ENCODE measurements at places on chromosomes 7 and 10.

GRCh38 chr7:159078193-159078910 lies 66.3 kb downstream of the VIPR2 start:
- DNase-seq, result no peak

- peak; percentile 85 for DNase-seq
Observed at GRCh38 chr10:110664483-110665420, 20.6 kb downstream of the RBM20 start.

DNA sequence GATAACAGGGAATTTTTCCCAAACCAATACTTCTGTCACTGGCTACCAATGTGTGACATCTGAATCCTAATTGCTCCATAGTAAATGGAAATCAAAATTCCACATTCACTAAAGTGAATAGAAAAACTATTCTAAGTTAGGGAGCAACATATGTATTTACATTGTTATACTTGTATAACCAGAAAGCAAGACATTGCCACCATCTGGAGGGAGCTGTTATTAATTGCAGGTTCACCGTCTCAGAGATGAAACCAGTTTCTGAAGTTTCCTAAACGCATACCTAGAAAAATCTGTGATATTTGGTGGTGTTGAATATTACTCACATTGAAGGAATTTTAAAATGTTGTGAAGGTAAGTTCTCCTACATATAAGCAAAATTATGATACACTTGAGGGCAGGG lies 390.1 kb downstream of the NXPH1 start:
- no peak for DNase-seq

- no peak for DNase-seq
Observed at GRCh38 chr10:88281592-88282347, 301.3 kb downstream of the RNLS start.

DNA sequence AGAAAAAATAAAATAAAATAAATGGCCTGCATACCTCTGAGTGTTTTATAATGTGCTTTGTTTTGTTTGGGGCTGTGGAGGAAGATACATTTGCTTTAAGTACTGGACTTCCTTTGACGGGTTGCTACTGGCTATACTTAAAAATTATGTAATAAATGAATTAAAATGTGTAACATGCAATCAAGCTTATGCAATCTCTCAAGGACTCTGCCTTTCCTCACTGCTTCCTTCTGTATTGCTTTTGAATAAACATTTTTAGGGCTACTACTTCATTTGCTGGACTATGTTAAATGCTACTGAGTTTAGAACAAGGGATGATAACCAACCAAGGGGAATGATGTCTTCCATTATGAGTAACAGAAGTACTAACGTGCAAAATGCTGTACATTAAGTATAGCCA lies 91.6 kb downstream of the ETV1 start:
- DNase-seq, result no peak

GRCh38 chr7:149285603-149286002 lies 23.6 kb downstream of the ZNF783 start:
- no peak for DNase-seq

DNA sequence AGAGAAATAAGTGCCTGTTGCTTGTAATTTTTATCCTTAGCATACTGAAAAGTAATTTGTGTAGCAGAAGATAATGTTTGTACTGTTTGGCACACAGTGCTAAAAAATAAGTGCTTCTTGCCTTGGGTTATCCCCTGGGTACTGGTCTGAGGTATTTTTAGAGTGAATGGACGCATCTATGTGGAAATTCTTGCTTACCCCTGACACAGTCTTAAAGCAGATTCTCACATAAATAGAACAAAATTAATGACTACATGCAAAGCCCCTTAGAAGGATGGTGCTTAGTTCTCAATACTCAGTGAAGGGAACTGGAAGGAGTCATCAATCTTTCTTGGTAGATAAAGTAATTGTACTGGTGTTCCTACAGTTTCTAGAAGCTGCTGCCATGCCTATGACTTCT lies 548.6 kb downstream of the ARL4A start:
- no peak for DNase-seq

DNA sequence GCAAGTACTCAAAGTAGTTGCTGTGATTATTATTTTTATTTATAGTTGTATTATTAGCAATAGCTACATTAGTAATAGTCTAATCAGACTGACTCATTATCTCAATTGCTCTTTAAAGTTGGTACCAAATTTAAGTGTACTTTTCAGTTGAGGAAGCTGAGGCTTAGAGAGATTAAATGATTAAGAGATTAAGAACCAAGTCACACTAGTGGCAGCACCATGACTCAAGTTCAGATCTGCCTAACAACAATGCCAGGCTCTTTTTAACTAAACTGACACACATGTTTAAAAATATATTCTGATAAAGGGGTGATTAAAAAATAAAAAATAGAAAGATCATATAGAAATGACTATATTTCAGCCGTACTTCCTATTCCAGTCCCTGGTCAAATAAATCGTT lies 42.0 kb downstream of the FZD1 start:
- DNase-seq, result no peak

GRCh38 chr10:80581469-80581835 lies 43.8 kb downstream of the SH2D4B start:
- DNase-seq, result no peak

- no peak for DNase-seq
Observed at GRCh38 chr10:120514035-120514620, 57.1 kb downstream of the PLPP4 start.

- DNase-seq, result no peak
Observed at GRCh38 chr10:127151541-127151940, 44.9 kb downstream of the INSYN2A start.

DNA sequence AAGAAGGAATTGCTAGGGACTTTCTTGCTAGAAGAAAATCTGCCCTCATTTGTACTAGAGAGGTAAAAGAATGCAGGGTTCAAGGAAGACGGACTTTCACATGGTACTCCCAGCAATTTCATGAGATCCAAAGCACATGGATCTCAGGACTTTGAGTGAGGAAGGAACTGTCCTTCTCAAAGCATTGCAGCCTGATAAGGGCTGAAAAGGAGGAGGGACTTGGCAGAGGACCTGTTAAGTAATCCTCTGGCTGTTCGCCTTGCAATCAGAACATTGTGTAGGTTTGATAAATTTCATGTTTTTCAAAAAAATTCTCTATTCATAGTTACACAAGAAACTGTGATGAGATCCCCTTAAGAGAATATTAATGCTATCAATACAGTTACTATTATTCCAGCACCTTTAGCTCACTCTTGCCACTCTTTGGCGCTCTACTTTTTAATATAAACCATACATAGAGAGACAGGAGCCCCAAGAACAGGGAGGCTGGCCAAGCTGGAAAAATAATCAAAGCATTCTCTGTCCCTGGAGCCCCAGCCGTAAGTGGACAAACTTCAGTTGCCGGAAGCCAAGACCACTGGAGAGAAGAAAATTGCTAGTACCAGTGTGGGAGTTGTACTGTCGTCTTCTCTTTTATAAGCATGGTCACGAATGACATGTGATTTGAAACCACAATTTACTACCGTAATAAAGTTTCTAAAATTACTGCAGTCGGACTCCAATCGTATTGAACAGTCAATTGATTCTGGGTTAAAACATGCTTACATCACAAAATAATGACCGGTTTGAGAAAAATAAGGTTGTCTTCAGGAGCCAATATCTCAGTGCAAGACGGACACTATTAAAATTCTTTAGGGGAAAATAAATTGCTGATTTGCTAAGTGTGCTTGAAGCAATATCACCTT lies 424.4 kb downstream of the SDK1 start:
- DNase-seq, result no peak

DNA sequence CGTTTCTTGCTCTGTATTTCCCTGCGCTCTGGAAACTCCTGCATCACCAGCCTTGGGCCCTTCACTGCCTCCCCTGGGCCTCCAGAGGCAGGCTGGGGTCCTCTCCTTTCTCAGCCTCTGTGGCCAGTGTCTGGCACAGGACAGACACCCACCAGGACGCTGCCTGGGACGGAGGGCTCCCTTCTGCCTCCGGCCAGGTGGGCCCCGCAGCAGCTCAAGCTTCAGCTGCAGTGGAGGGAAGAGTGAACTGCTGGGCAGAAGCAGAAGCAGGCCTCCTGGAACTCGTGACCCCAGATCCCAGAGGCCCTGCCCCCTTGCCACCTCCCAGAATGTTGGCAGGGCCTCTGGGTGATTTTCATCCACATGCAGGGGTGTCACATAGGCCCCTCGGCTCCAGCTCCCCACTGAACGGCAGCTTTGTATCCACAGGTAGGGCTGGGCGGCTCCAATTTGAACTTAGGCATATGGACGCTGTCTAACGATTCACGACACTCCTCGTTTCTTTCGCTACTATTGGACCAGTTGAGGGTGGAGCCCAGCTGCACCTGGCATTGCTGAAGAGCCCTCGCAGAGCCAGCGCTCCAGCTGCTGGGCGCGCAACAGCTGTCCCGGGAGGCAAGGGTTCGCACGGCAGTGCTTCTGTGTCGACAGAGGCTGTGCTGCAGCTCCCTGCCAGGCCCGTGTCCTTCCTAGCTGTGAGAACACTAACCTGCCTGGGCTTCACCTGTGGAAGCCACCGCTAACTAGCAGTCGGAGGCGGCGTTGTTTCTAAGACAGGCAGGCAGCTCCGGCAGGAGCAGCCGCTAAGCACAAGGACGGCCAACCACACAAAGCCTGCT lies 18.4 kb upstream of the GPR146 start:
- no peak for DNase-seq

- no peak for DNase-seq
Observed at GRCh38 chr10:77921395-77921794, 5.2 kb downstream of the DLG5 start.

DNA sequence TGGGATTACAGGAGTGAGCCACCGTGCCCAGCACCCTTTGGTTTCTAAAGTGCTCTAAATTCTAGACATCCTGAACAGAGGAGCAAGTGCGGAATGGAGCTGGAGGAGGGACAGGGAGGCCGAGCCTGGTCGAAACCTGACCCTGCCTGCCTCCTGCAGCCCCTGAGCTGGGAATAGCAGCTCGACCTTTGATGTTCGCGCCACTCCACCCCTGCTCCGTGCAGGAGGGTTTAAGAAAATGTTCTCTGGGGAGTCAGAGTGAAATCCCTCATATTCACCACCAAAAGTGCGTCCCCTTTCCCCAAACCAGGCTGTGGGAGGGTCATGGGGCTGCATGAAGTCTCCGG lies 1.8 kb downstream of the PGAM2 start:
- no peak for DNase-seq

DNA sequence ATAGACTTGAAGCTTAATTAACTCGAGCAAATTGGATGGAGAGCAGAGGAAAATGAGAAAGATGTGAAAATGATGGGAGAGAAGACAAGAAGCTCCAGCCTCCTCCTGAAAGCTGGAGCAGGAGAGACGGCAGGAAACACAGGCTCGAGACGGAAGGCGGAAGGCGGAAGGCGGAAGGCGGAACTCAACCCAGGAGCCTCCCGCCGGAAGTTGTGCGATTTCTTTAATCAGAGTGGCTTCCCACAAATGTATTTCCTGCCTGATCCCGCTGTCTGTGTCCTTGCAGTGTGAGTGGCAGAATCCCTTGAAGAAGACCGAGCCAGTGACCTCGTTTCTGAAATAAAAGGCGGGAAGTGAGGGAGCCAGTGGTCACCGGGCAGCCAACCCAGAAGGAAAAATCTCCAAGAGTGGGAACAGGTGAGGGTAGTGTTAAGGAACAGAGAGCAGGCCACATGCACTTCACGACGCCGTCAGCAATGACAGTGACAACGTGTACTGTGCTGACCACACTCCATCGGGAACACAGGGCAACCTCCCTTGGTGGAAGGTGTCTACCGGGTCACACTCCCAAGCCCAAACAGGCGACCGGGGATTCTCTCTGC lies 117.0 kb upstream of the RNF32 start:
- no peak for DNase-seq

DNA sequence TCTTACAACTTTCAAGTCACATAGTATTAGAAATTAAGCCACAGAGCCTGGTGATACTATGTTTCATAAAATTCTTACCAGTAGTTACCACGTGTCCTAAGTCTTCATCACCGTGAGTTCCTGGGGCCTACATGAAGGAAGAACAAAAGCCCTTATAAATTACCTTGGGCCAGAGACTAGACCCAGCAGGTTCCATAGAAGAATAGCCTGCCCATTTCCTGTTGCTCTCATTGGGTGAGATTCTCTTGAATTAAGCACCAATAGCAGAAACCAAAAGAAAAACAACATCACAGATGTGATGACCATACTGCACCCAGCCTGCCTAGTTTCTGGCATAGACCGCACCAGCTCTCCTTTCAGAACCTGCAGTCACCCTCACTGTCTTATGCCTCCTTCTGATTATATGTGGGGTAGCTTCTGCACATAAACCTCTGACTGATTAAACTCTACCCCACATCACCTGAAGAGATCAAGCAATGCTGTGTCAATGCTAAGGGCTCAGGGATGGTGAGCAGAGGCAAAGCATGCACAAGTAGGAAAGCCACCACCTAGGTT lies 18.0 kb upstream of the SEM1 start:
- no peak for DNase-seq

DNA sequence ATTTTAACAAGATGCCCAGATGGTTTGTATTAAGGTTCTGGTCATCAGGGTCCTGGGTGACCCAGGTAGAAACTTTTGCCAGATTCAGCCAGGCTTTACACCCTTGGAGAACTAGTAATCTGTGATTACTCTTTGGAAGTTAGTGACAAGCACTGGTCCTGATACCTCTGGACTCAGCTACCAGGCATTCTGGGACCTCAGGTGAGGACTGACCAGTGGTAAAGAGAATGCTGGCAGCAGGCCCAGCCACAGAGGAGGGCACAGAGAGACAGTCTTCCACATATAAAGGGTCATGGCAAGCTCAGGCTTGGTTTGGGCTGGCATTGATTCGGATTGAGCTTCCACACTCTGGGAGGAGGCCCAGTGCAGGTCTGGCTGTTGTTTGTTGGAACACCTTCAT lies 112.0 kb upstream of the CHST15 start:
- no peak for DNase-seq

DNA sequence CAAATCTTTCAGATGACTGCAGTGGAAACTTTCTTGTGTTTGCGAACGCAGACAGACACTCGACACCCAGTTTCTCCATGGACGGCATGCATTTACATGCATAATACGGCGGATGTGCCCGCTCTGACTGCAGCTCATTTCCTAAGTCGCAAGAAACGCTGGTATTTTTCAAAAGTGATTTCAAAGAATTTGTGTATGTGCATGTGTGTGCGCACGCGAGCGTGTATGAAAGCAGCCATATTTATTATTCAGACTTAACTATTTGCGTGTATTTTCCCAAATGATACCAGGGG lies 436.5 kb upstream of the MGMT start:
- no peak for DNase-seq

- DNase-seq, result peak; percentile 69
Observed at GRCh38 chr7:90816511-90817142, 220.5 kb downstream of the CDK14 start.

- no peak for DNase-seq
Observed at GRCh38 chr7:157542068-157543021, 205.5 kb downstream of the DNAJB6 start.
